ENCODE measurements at places on chromosomes 3 and 15.

DNA sequence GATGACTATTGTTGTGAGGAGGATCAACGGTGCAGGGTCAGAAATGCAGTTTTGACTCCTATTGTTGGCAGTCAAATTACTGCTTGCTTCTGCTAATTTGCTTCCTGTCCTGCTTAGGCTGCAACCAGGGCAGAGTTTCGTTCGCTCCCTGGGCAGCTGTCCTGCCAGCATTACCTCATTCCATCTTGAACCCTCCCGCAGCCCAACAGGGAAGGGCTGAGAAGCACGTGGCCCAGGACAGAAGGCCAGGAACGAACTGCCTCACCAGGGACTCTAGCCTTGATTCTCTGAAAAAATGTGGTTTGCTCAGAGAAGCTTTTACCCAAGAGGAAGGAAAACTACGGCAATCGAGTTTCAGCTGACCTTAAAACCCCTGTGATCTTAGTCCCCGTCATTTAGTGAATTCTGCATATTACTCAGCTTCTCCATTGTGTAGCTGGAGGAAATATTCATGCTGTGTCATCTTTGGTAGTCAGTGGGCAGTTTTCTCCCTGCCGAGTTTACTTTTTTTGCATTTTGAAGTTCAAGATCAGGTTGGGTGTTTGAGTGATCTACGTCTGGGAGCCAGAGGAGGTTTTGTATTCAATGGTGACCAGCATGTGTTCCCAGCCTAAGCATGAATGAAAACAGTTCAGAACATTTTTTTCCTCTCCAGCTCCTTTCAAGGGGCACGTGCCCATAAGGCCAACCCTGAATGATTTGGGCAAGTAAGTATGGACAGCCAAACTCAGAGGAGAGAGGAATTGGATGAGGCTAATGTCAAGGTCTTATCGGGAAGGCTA lies 23.0 kb downstream of the TLNRD1 start:
- peak; percentile 11 for DNase-seq

DNA sequence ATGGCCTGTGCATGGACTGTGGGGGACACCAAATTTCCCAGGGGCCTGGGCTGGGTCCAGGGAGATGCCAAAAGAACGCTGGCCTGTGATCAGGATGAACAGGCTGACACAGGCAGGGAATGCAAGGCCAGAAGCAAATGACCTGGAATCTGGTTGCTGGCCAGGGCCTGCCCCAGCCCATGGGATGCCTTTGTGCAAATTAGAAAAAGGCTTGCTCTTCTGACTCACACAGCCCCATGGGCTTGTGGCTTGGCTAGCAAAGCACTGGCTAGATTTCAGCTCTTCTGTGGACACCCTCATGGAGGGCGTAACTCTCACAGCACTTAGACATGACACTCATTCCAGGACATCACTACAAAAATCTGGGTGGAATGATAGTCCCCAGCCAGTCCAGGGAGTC lies 356.0 kb downstream of the SHQ1 start:
- no peak for DNase-seq

GRCh38 chr3:23785097-23785645 lies 20.6 kb upstream of the UBE2E1 start:
- DNase-seq, result no peak

DNA sequence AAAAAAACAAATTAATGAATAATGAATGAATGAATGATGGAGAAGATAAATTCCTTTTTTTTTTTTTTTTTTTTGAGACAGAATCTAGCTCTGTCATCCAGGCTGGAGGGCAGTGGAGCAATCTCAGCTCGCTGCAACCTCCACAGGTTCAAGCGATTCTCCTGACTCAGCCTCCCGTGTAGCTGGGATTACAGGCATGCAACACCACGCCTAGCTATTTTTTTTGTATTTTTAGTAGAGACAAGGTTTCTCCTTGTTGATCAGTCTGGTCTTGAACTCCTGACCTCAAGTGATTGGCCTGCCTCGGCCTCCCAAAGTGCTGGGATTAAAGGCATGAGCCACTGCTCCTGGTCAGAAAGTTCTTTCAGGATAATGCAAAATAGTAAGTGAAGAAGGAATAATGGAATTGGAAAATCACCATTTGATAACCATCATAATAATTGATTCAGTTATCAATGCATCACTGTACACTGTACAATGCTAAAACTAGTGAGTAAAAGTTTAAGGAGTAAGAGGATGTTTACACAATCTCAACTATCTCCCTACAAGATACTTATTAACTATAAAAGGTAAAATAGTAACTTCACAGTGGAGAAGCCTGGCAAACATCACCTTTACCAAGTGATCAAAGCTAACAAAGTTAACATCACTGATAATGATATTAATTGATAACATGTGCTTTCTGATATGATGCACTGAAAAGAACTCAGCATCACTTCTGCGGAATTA lies 12.3 kb upstream of the INO80 start:
- no peak for DNase-seq

GRCh38 chr3:44136421-44136820 lies 105.3 kb upstream of the TOPAZ1 start:
- DNase-seq, result no peak

DNA sequence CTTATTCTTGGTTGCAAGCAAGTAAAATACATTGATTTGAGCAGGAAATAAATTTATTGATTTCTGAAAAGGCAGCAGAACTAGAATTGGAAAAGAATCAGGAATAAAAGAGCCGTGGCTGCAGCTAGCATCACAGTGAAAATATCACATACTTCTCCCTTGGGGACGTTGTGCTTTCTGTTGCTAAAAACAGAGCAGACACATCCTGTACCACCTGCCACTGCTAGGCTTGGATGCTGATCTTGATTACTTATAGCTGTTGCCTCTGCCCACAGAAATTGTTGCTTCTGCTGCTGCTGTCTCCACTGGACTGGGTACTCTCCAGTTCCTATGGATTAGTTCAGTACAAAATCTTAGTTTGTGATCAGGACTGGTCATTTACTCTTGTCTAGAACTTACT lies 283.8 kb downstream of the C3orf38 start:
- no peak for DNase-seq

DNA sequence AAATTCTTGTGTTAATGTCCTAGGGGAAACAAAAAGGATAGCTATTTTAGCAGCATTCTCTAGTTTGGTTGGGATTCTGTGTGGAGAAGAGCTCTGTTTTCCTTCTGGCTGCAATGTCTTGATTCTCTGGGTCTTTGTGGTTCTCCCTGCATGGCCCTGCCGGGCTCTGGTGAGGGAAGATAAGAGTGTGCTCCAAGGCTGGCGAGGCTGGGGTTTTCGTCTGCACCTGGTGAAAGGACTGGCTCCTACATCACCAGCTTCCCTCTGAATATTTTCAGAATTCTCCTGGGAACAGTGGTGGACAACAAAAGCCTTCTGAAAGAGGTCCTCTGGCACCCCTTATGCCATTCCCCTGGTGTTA lies 38.1 kb upstream of the SFMBT1 start:
- no peak for DNase-seq

DNA sequence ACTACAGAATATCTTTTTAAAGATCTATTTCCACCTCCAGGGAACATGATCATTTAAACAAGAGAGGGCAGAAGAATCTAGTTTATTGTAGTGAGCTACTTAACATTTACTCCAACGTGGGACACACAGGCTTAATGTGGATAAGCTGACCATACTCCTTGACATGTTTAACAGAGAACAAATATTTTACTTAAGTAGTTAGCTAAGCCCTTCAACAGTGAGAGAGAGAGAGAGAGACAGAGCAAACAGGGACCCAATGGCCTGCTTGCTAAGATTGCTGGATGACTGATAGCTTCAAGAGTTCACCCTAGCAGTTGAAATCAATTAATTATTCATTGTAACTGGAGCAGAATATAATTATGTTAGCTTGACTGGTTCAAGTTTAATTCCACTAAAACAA lies 158.6 kb downstream of the ADAM10 start:
- DNase-seq, result no peak

- no peak for DNase-seq
These were observed 26.2 kb downstream of the GNB4 start for GRCh38 chr3:179425075-179425474.

GRCh38 chr3:17672506-17672905 lies 69.9 kb downstream of the TBC1D5 start:
- DNase-seq, result no peak

- no peak for DNase-seq
These were observed 17.1 kb downstream of the SETMAR start for GRCh38 chr3:4320096-4320911.

DNA sequence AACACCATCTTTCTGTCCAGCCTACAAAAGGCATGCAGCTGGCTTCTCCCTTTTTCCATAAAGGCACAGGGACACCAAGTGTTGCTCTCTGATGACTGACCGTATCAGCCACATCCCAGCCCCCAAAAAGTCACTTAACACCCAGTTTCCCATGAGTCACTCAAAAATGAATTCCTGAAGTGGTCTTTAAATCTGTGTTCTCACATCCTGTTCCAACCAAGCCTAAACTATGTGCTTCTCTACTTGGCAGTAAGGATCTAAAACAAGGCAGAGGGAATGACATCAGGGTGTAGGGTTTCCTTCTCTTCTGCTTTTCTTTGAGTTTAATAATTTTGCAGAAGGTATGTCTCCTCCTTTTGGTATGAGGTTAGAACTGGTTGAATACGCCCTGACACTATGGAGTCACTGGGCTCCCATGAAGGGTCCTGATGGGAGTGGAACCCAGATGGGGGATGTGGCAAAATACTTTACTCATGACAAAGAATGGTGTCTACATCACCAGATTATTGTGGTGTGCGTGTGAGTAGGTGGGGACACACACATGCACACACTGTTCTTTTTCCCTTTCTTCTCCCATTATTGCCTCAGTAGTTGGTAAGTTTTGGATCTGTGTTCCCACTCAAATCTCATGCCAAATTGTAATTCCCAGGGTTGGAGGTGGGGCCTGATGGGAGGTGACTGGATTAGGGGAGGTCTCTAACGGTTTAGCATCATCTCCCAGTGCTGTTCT lies 35.6 kb upstream of the CCK start:
- DNase-seq, result no peak

DNA sequence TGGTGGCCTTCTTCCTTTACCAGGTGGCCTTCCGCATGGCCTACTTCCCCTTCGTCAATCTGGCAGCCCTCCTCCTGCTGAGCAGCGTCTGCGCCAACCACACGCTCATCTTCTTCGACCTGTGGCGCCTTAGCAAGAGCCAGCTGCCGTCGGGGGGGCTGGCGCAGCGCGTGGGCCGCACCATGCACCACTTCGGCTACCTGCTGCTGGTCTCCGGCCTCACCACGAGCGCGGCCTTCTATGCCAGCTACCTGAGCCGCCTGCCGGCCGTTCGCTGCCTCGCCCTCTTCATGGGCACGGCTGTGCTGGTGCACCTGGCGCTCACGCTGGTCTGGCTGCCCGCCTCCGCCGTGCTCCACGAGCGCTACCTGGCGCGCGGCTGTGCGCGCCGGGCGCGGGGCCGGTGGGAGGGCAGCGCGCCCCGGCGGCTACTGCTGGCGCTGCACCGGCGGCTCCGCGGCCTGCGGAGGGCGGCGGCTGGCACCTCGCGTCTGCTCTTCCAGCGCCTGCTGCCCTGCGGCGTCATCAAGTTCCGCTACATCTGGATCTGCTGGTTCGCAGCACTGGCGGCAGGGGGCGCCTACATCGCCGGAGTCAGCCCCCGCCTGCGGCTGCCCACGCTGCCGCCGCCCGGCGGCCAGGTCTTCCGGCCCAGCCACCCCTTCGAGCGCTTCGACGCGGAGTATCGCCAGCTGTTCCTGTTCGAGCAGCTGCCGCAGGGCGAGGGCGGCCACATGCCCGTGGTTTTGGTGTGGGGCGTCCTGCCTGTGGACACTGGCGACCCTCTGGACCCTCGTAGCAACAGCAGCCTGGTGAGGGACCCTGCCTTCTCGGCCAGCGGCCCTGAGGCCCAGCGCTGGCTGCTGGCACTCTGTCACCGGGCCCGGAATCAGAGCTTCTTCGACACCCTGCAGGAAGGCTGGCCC lies 9.9 kb downstream of the DISP2 start:
- peak; percentile 91 for DNase-seq

- no peak for DNase-seq
These were observed 108.5 kb upstream of the EPHA6 start for GRCh38 chr3:96705895-96706294.

DNA sequence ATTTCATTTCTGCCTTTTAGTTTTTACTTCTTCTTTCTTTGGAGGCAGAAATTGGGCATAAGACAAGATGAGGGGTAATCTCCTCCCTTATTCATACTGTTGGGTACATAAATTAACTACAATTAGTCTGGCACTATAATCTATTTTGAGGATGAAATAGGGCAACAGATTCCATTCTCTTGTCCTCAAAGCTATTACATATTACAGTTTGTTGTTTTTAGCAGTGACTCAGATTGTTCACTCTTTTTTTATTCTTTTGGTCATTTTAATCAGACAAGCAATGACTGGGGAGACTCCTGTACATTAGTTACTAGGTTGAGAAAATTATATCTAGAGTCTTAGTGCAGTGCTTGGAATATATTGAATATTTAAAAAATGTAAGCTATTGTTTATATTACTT lies 556.0 kb downstream of the OTOL1 start:
- DNase-seq, result no peak

GRCh38 chr3:6425289-6425820 lies 435.6 kb upstream of the GRM7 start:
- DNase-seq, result no peak

DNA sequence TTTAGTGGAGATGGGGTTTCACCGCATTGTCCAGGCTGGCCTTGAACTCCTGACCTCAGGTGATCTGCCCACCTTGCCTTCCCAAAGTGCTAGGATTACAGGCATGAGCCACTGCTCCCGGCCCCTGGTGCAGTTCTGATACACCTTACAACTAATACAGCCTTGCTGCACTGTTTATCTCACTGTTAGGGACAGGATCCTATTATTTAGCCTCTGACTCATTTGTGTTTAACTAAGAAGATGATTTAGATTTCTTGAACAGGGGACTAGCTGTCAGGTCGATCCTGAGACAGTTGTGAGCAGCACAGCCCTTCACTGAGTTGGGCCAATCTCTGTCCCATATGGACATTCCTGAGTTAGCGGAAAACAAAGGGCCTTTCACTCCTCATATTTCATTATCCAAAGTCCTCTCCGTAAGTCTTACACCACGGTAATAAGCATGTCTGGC lies 19.2 kb downstream of the GYG1 start:
- no peak for DNase-seq

DNA sequence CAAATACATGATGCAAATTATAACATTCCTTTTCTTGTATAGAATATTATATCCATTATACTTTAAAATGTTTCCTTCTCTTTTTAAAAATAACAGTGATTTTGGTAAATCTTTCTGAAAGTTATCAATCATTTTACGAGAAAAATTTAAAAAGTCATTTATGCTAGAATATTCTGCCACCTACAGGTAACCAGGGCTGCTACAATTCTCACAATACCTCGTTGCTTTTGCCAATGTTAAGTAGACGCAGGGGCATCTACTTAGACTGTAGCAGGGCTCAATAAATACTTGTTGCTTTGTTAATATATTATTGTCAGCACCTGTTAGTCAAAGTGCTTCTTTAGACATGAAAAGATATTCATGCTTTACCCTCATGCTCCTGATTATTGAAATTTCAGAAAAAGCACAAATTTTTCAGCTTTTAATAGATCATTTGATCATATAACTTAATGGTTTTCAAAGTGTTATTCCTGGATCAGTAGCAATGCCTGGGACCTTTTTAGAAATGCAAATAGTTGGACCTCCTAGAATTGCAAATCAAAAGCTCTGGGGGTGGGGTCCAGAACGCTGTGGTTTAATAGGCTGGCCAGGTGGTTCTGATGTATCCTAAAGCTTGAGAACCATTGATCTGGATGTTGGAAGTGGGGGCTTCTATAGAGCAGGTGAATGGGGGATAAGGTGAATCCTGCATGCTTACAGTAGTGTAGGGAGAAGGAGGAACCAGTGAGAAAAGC lies 223.6 kb upstream of the PDZRN3 start:
- no peak for DNase-seq

Measured in CD4-positive, alpha-beta T cell treated with Interleukin-4 for 4 hours (primary cell).